ENCODE measurements at places on chromosomes 6 and 20.

GRCh38 chr6:106458021-106458986 lies 97.8 kb downstream of the CRYBG1 start:
- DNase-seq: no peak

DNA sequence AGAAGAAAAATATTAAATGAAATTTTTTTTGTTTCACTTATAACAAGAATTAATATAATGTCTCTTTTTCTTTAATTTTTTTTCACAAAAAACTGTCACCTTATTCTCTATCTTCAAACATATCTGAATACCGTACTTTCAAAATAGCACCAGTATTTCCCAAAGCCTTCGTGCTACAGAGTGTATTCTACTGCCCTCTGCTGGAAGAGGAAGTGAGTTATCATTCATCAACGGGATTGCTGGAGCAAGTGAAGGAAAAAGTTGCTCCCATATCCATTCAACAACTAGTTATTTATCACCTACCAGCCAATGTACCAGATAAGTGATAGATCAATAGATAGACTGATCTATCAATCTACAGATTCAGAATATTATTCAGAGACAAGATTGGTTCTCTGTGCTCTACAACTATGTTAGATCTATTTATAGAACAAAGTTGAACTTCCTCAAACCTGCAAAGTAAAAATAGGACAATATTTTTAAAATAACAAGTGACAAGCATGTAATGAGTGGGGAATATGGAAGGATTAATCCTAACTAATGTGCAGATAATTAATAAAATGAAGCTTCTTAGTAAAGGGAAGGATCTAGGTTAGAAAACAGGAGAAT lies 26.7 kb upstream of the TFAP2B start:
- peak; percentile 28 for DNase-seq

DNA sequence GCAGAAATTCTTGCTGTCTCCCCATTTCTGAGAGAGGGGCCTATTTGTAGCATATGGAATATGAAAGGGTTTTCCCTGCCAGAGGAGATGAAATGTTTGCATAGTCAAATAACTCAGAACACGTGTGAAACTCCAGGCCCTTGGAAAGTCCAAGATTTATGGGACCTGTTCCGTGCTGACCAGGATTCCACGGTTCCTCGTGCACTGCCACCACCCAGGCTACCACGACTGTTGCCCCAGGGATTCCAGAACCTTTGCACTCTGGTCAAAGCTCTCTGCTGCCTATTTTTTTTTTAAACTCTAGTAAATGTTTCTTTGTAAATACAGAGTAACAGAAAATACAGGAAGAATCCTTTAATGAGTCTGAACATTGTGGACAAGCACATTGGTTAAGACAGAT lies 35.0 kb downstream of the MYLK4 start:
- no peak for DNase-seq

DNA sequence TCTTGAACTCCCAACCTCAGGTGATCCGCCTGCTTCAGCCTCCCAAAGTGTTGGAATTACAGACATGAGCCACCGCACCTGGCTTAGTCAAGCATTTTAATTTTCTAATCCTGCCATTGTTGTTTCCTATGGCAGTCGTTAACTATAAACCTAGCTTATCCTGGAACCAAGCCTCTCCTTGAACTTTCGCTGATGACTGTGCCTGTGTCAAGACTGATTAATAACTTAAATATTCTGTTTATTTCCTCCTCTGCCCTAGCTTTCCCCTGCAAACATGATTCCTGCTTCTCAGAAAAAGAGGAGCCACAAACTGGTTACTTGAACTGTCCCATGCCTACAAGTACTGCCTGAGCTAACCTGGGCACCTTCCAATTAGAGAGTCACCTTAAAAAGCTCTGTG lies 1.5 kb downstream of the VNN1 start:
- DNase-seq: no peak

DNA sequence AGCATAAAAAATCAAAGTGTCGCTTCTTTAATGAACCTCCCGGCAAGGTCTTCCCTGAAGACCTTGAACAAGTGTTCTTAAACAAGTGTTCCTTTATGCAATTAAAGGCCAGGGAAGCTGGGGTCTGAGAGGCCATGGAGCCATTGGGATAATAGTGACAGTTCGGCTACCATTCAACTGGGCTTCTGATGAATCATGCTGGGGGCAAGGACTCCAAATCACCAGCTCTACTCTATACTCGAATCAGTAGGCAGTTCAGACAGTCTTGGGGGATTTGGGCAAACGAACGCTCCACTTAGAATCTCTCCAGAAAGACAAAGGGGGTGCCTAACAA lies 34.7 kb upstream of the EZR start:
- no peak for DNase-seq

DNA sequence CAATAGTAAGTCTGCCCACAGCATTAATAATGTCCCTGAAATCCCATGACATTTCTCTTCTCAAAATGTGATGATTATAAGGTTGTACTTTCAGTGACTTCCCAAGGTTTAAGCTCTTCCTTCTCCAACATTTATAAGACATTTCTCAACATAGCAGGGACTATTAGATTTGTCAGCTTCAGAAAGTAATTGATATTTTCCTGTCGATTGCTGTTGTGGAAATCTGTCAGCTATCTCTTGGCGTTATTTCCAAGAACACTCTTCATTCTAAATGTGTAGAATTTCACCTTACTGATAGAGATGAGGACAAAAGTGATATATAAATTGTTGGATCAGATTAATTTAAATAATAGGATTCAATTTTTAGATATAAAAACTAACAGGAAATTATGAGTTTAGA lies 149.7 kb upstream of the IMPG1 start:
- DNase-seq: no peak

DNA sequence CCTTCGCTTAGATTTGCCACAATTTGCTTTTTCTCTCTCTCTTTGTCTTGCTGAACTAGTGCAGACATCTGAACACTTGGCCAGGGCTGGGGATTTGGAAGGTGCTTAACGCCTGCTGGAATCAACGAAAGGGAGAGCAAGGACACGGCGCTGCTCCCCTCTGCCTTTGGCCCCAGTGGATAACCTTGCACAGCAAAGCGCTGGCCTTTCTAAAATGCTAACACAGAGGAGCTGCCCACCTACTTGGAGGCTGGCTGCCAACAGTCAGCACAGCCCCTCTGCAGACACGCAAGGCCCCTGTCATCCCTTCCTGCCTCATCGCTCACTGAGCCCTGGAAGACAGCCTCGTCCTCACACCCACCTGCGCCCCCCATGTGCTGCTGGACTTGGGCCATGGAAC lies 37.5 kb downstream of the C20orf203 start:
- no peak for DNase-seq

- no peak for DNase-seq
These were observed 27.6 kb downstream of the MYH7B start for GRCh38 chr20:34983089-34983820.
